Progenitor cell of endocrine pancreas (in vitro differentiated cells): ENCODE measurements at places on chromosomes 4 and X. TPM values are rescaled to one million over a fixed set of nuclear protein-coding genes. Genes with fewer than 3 reads are reported as not detected.

- DNase-seq: no peak
- H3K4me1 ChIP-seq: no peaks in the 10 kb centered on the region
- no peak overlapping the region for H3K27ac ChIP-seq
- no peaks in the 10 kb centered on the region for H3K27me3 ChIP-seq
- H3K36me3 ChIP-seq: peaks cover 17% of the 10 kb centered on the region
- no peak overlapping the region for H3K4me3 ChIP-seq
These were observed 39.2 kb downstream of the POLA1 start for GRCh38 chrX:24732766-24733500.

- H3K27ac ChIP-seq: no peak overlapping the region
- no peaks in the 10 kb centered on the region for H3K36me3 ChIP-seq
- no peaks in the 10 kb centered on the region for H3K4me1 ChIP-seq
- H3K4me3 ChIP-seq: no peak overlapping the region
- no peak for DNase-seq
- no peaks in the 10 kb centered on the region for H3K27me3 ChIP-seq
These were observed 108.8 kb downstream of the NAA11 start for GRCh38 chr4:79217025-79217424.

DNA sequence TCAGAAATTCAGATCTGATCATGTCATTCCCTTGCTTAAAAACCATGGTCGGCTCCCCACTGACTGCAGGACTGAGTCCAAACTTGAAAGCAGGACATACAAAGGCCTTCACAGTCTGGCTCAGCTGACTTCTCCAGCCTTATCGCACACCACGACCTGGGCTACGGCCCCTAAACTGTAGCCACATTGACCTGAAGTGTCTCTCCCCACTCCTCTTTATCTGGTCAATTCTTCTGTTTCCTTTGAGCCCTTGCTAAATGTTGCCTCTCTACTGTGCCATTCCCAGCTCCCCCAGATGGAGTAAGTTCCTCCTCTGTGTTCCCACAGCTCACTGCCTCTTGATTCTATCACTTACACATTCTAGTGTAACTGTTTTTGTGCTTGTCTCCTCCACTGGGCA lies 60.5 kb upstream of the CITED1 start:
- H3K36me3 ChIP-seq: peaks cover 1% of the 10 kb centered on the region
- no peak overlapping the region for H3K4me3 ChIP-seq
- no peaks in the 10 kb centered on the region for H3K27me3 ChIP-seq
- H3K27ac ChIP-seq: no peak overlapping the region
- H3K4me1 ChIP-seq: peaks cover 26% of the 10 kb centered on the region

The CFI gene
- 0.24 TPM in 1 of 2 replicates, not detected in the other for total RNA-seq

GRCh38 chr4:47463235-47463956 lies at the start of gene COMMD8:
Gene COMMD8, minus strand, starts transcription at chr4:47463702. Its CDS starts 51 bp downstream, at chr4:47463651.
- no peaks in the 10 kb centered on the region for H3K27me3 ChIP-seq
- DNase-seq: peak; percentile 95
- H3K36me3 ChIP-seq: peaks cover 12% of the 10 kb centered on the region
- peak within 1 kb of the TSS; percentile 90 for H3K27ac ChIP-seq
- peaks cover 39% of the 10 kb centered on the region for H3K4me1 ChIP-seq

The MAB21L2 gene
- 0.19 and 0.51 TPM in 2 replicates for total RNA-seq

- DNase-seq: no peak
- no peaks in the 10 kb centered on the region for H3K4me1 ChIP-seq
- H3K36me3 ChIP-seq: no peaks in the 10 kb centered on the region
- no peak overlapping the region for H3K27ac ChIP-seq
- H3K27me3 ChIP-seq: peaks cover 41% of the 10 kb centered on the region
These were observed 7.2 kb downstream of the HTR2C start for GRCh38 chrX:114591121-114591520.

GRCh38 chr4:38666766-38667084 lies 2.7 kb downstream of the KLF3 start:
- H3K27me3 ChIP-seq: no peaks in the 10 kb centered on the region
- peak overlapping the region; percentile 95 for H3K4me3 ChIP-seq

GRCh38 chrX:130330706-130331105 lies 9.0 kb upstream of the SLC25A14 start:
- H3K36me3 ChIP-seq: no peaks in the 10 kb centered on the region
- H3K27ac ChIP-seq: no peak overlapping the region
- no peaks in the 10 kb centered on the region for H3K4me1 ChIP-seq

GRCh38 chr4:62835631-62836030 lies 1573.6 kb downstream of the TECRL start:
- no peaks in the 10 kb centered on the region for H3K36me3 ChIP-seq
- DNase-seq: no peak
- H3K27ac ChIP-seq: no peak overlapping the region
- H3K4me3 ChIP-seq: no peak overlapping the region

GRCh38 chrX:56765811-56766553 lies 36.9 kb downstream of the NBDY start:
- H3K4me1 ChIP-seq: no peaks in the 10 kb centered on the region
- no peaks in the 10 kb centered on the region for H3K27me3 ChIP-seq

DNA sequence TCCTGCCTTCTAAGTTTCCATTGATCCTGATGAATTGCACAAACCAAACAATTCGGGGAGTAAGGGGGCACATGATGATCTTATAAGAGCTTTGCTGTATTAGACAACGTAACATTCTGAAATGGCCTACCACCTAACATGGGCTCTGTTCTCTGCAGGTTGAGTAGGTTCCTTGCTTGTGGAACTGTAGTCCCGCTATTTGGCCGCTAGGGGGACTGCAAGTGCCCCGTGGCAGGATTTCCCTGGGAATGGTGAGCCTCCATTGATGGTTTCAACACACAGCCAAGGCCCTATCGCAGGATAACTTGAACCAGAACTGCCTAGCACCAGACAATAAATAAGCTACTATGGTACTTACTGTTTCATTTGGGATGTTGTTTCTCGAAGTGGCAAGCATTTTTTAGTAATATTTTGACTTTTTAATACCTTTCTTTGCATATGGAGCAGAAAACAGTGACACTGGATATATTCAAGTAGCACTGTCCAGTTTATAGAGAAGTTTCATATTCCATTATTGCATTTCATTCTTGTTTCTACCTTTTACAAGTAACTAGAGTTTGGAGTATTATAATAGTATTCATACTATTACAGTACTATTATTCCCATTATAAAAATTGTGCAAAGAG lies 11.9 kb downstream of the AR start:
- DNase-seq: no peak
- H3K27ac ChIP-seq: no peak overlapping the region
- no peaks in the 10 kb centered on the region for H3K36me3 ChIP-seq
- H3K4me1 ChIP-seq: no peaks in the 10 kb centered on the region
- H3K4me3 ChIP-seq: no peak overlapping the region

DNA sequence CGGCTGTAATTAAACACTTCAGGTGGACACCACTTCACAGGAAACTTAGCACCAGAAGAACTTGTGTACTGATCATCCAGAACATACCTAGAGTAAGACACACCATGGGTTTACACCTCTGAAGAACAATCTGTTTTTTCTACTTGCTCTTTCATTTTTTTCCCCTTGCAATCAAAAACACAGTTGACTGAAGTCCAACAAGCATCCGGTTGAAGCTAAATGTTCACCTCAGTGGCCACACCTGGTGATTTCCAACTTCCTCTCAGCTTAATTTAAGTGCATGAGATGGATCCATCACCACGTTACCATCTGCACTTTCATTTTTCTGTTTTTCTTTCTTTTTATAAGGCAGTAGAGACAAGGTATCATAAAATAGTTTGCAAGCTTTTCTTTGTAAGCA lies 4.9 kb upstream of the TXK start:
- no peak overlapping the region for H3K4me3 ChIP-seq
- H3K27ac ChIP-seq: no peak overlapping the region
- peaks cover 10% of the 10 kb centered on the region for H3K36me3 ChIP-seq
- DNase-seq: no peak
- H3K27me3 ChIP-seq: no peaks in the 10 kb centered on the region

The FUNDC2 gene
- total RNA-seq: 87.8 and 92.8 TPM in 2 replicates

DNA sequence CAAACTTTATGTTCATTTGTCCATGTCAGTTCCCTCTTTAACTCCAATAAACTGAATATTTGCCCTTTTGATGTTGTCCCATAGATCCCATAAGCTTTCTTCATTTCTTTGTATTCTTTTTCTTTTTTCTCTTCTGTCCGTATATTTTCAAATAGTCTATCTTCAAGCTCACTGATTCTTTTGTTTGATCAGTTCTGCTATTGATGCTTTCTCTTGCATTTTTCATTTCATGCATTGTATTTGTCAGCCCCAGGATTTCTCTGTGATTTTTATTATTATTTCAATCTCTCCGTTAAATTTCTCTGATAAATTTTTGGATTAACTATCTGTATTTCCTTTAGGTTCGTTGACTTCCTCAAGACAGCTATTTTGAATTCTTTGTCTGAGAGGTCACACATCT lies 272.9 kb upstream of the GALNT7 start:
- H3K4me3 ChIP-seq: no peak overlapping the region
- H3K27ac ChIP-seq: no peak overlapping the region
- peaks cover 10% of the 10 kb centered on the region for H3K36me3 ChIP-seq
- H3K27me3 ChIP-seq: no peaks in the 10 kb centered on the region

DNA sequence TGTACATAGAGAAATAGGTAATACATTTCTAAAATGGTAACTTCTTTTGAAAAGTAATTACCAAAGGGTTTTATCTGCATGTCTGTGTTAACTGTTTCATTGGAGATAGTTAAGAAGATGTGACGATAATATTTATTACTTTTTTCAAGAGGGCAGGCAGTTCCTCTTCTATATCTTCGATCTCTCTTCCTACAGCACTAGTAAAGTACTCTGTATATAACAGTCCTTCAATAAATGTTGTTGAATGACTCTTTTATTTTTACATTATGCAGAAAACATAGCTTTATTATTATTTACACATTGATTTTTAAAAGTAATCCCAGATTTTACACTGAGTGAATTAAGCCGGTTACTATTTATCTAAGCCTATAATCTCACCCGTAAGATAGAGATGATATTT lies 51.8 kb downstream of the TMPRSS11E start:
- no peaks in the 10 kb centered on the region for H3K27me3 ChIP-seq
- H3K27ac ChIP-seq: peak overlapping the region; percentile 56
- peaks cover 17% of the 10 kb centered on the region for H3K4me1 ChIP-seq
- no peak overlapping the region for H3K4me3 ChIP-seq
- no peak for DNase-seq

DNA sequence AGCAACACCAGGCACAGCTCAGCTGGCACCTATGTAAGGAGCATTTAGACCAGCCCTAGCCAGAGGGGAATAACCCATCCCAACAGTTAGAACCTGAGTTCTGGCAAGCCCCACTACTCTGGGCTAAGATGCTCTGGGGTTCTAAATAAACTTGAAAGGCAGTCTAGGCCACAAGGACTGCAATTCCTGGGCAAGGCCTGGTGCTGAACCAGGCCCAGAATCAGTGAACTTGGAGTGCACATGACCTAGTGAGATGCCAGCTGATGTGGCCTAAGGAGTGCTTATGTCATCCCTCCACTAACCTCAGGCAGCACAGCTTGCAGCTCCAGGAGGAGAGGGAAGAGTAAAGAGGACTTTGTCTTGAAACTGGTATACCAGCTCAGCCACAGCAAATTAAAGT lies 7.6 kb upstream of the PRRG3 start:
- no peak overlapping the region for H3K27ac ChIP-seq
- H3K36me3 ChIP-seq: no peaks in the 10 kb centered on the region
- no peak overlapping the region for H3K4me3 ChIP-seq
- no peak for DNase-seq
- H3K4me1 ChIP-seq: no peaks in the 10 kb centered on the region
- H3K27me3 ChIP-seq: peaks cover 7% of the 10 kb centered on the region

DNA sequence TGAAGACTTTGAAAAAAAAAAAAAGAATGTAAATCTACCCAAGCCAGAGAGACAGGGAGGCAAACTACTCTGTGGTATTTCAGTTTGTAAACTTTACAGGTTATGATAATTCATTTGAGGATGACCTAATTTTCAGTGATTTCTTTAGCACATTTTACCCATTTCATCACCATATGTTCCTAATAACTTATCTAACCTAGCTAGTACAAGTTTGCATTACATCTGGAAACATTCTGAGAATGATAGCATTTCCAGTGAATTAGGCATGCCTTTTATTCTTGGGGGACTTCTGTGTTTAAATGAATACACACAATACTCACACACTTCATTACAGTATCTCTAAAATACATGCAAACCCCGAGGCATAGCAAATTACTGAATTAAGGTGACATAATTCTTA lies 1055.5 kb downstream of the PCDH18 start:
- H3K36me3 ChIP-seq: no peaks in the 10 kb centered on the region
- H3K27me3 ChIP-seq: no peaks in the 10 kb centered on the region
- H3K4me3 ChIP-seq: no peak overlapping the region
- H3K4me1 ChIP-seq: no peaks in the 10 kb centered on the region

DNA sequence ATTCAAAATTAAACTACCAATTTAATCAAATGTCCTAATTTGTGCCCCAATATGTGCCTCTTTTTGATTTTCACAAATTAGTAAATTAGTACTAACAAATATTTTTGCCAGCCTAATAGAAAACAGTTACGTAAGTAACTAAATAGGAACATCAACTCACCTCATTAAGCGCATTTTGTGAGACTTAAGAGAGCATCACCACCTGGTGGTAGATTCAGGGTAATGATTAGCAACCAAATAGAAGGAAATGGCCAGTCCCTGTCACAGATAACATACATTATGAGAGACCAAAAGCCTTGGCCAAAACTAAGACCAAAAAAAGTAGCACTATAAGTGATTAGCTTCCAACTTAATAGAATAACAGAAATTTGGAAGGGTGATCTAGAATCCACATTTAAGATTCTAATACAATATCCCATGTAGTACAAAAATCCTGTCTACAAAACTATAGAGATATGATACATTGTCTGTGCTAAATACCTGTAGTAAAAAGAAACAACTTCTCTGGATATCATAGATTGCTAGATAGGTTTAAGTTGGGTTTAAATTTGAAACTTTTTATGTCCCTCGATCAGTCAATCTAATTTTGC lies 46.7 kb downstream of the C4orf46 start:
- no peak for DNase-seq
- no peak overlapping the region for H3K27ac ChIP-seq
- H3K4me1 ChIP-seq: no peaks in the 10 kb centered on the region
